ENCODE measurements at places on chromosomes 13 and 19.

- no peak for DNase-seq
These were observed 38.9 kb downstream of the TMED1 start for GRCh38 chr19:10797078-10797477.

DNA sequence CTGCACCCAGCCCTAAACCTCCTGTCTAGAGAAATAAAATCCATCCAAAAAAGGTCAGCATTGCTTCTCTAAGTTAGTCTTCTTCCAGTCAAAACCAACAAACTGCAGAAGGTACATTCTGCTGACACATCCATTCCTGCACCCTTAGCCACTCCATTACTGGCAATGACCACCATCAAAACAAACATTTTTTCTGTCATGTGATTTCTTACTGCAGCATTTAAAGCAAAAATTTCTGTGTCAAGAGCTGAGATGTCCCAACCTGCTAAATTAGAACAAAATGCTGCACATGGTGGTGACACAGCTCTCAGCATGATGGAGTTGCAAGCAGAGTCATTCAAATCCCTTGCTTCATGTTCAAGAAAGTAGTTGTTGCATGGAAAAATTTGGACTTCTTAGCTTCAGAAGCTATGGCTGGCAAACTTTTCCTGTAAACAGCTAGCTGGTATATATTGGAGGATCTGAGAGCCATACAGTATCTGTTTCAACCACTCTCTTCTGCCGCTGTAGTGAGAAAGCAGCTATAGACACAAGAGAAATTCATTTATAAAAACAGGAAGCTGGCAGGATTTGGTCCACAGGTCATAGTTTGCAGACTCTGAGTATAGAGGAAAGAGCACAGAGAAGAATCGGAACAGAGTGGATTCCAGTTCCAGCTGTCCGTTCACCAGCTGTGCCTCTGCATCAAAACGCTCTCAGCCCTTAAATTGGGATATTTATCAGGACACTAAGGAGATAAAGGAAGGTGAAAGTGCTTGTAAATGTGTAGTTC, 17.4 kb downstream of the RUBCNL start:
- no peak for DNase-seq

DNA sequence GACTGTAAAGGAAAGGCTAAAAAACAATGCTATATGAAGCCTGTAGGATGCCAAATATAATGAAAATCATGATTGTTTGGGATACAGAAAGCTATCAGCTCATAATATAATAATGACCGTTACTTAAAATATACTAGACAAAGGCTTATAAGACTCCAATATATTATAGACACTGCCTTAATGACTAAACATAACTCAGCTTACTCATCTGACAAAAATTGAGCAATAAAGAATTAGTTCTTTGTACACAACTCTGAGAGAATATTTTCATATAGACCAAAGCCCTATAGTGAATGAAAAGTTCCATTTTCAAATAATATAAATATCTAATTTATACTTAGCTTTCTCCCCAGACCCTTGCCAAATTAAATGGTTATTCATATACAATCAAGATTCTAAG, 283.3 kb downstream of the DIAPH3 start:
- no peak for DNase-seq

DNA sequence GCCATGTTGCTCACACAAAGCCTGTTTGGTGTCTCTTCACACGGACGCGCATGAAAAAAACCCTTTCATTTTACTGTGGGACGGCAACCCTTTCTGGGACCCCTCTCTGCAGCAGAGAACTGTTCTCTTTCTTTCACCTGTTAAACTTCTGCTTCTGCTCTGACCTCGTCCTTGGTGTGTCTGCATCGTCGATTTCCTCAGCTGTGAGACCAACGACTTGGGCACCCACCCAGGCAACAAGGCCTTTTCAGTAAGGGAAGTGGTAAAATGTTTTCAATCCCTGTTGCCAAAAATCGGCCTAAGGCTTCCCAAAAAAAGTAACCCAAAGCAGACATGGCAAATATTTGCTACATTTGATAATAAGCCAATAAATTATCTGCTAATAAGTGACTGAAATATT, 515.3 kb downstream of the IRS2 start:
- DNase-seq, result no peak

DNA sequence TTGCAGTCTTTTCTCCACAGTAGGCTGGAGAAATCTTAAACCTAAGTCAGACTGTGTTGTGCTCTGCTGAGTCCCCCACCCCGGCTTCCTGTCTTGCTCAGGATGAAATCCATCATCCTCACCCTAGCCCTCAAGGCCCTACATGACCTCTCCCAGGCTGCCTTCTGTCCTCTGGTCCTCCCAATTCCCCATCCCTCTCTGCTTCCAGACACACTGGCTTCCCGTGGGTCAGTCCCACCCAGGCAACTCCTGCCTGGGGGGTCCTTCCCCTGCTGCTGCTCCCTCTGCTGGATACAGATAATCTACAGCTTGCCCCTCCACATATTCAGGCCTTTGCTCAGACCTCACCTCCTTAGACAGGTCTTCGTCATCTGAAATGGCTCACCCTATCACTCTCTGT, 18.4 kb upstream of the CBY2 start:
- DNase-seq, result no peak

DNA sequence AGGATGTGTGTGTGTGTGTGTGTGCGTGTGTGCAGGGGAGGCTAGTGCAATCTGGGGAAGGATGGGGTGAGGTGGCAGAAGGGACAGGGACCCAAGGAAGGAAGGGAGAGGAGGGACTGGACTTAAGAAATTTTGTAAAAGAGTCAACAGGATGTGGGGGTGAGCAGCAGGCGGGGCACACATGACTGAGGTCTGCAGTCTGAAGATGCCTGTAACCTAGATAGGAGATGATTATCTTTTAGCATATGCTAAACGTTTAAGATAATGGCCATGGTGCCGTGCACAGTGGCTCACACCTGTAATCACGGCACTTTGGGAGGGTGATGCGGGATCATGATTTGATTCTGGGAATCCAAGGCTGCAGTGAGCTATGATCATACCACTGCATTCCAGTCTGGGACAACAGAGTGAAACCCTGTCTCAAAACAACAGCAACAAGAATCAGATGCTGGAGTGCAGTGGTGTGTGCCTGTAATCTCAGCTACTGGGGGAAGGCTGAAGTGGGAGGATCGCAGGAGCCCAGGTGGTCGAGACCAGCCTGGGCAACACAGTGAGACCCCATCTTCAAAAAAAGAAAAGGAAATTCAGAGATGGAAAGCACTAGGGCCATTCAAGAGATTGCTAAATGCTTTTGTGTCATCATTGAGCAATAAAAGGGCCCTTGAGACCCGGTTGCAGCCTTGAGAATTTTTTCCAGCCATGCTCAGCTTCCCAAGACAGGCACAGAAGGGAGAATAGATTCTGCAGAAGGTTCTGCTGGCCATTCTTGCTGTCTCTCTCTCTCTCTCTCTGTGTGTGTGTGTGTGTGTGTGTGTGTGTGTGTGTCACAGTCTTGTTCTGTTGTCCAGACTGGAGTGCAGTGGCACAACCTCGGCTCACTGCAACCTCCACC, 3.8 kb upstream of the ZNF414 start:
- DNase-seq, result no peak

GRCh38 chr13:113863524-113864272, at the start of gene GAS6:
Gene GAS6 (minus strand): TSS chr13:113864076. CDS start chr13:113863920, 156 bp downstream.
- peak; percentile 30 for DNase-seq

- no peak for DNase-seq
These were observed 20.9 kb downstream of the KLHL26 start for GRCh38 chr19:18657590-18658365.

DNA sequence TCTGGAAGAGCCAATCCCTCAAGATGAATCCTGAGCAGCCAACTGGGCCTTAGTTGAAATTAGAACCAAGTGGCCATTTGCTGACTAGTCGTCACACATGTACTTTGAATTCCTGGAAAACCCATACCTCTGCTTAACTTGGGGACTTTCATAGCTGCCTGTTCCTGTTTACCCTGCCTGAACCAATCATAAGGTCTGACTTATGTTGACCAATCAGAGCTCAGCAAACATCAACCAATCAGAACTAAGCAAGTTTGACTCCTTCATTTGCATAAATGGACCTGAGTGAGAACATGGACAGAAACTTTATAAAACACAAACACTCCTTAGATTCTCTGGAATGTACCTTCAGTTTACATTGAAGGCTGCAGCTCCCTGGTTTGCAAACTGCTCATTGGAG, 50.8 kb downstream of the LATS2 start:
- no peak for DNase-seq

GRCh38 chr13:32124743-32125142, 93.2 kb downstream of the FRY start:
- no peak for DNase-seq

GRCh38 chr13:70388935-70389334, 280.7 kb upstream of the KLHL1 start:
- DNase-seq, result no peak

DNA sequence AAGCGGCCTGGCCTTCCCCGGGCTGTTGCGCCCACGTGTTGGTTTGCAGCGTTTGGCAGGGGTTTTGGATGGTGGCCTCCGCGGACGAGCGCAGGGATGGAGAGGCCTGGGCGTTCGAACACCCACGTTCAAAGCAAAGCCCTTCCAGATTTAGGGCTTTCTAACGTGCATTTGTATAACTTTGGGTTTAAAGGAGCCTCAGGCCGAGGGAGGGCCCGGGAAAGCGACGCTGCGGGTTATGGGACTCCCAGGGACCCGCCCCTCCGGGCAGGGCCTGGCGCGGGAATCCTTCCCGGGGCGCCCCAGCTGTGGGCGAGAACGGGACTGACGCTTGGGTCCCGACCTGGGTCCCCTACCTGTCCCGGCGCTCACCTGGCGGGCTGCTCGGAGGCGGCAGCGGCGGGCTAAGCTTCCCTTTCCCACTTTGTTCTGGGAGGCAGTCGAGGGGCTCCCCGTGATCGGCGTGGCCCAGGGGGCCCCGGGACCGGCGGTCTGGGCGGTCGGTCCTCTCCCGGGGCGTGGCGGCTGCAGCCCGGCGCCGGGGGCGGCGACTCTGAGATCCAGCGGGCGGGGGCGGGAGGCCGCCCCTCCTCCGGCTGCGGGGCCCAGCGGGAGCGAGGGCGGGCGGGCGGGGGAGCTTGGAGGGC, at the start of gene FBXO17:
FBXO17 (minus strand) TSS at position 529 of the 647 bp plus-strand sequence. CDS start 25,423 bp downstream, outside the sequence.
- no peak for DNase-seq

DNA sequence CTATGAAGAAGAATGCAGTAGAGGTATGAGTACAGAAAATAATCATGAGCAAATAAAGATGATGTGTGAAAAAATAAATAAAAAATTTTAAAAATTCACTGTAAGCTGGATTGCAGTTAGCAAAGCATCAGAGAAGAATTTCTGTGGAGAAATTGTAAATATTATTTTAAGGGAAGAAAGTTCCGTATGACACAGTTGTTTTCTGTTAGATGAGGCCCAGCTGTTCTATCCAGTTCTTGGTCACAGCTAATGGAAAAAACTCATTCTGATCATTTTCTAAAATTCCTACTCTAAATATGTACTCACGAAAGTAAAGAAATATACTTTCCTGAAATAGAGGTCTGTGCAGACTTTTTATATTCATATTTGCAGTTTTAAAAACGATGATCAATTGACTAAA, 578.8 kb downstream of the DCT start:
- no peak for DNase-seq

DNA sequence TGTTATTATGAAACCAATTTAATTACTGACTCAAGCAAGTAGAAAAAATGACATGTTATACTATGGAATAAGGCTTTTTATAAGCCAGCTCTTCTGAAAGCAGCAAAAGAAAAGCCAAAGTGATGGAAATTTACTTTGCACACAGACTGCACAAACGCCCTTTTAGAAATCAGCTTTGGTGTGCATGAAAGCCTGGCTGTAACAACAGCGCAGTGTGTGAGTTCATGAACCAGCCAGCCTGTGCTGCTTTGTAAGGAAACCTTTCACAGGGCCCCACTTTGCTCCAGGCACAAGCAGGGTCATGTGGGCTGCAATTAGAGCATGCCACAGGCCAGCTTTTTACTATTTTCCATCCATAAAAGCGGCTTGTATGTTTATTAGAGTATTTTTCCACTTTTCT, 13.6 kb upstream of the IFT88 start:
- no peak for DNase-seq

- DNase-seq, result no peak
These were observed 101.3 kb downstream of the AKAP11 start for GRCh38 chr13:42373048-42373812.

GRCh38 chr19:48918801-48919247, 14.7 kb upstream of the DHDH start:
- DNase-seq, result no peak

GRCh38 chr19:31908080-31908479, 437.3 kb upstream of the ZNF507 start:
- DNase-seq, result no peak

DNA sequence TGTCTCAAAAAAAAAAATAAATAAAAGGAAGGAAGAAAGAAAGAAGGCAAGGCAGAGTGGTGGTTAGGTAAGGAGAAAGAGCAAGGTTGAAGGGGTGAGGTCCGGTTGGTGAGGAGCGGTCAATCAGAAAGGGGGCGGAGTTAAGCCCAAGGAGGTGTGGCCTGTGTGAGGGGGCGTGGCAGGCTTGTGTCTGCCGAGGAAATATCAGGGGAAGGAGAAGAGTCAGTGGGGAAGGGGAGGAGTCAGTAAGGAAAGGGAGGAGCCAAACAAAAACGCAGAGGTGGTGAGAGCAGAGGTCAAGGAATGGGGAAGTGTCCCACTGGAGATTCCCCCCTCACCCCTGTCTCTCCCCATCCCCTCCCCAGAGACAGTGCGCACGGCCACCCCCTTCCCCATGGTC, 5.9 kb downstream of the CACNG7 start:
- no peak for DNase-seq

DNA sequence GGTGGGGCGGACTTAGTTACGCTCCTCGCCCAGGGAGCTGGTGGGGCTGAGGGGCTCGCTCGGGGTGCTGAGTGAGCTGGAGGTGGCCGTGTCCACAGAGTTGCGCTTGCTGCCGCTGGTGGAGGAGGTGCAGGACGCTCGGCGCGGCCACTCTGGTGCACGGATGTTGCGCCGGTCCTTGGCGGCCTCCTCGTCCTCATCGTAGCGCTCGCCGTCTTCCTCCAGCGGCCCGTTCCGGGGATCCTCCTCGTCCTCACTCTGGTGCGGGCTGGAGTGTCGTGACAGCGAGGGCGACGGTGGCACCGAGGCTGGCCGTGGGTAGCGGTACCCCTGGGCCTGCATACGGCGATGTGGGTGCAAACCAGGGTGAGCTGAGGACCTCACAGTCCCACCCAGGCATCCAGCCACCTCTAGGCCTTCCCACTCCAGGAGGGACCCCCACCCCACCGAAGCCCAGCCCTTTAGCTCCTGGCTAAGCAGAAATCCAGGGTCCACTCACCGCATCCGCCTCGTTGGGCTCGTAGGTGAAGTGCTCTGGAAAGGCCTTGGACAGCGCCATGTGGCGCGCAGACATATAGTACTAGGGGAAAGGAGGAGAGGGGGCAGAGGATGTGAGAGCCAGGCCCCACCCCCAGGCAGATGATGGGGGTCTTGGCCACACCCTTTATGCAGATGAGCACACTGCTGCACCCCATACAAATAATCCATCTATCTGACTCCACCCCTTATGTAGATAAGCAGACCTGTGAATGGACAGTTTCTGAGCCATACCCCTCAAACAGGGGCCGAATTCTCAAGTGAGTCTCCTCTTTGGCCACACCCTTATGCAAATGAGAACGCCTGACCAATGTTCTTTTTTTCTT, 4.4 kb downstream of the FTL start:
- DNase-seq, result no peak

DNA sequence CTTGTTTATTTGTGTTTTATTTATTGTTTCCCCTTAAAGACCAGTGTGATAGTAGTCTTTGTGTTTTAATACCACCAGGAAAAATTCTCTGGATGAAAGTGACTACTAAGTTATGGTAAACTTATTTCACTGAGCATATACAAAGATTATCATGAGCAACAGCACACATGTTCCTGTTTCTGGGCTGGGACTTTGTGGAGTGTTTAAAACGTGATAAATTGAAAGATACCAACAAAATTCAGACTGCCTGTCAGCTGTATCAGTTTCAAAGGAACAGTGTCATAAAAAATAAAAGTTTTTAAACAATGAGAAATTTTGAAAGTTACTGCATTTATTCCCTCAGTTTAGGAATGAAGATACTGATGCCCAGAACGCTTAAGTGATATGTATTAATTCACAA, 259.4 kb downstream of the DACH1 start:
- no peak for DNase-seq

Measured in NCI-H774 (cell line).